Neural crest cell (in vitro differentiated cells): ENCODE measurements at places on chromosomes 6 and 20.
A peak's percentile ranks its signal among the peaks of the same experiment; 100 is the strongest.

GRCh38 chr6:129647044-129647443 lies 62.9 kb downstream of the ARHGAP18 start:
- DNase-seq, result no peak

DNA sequence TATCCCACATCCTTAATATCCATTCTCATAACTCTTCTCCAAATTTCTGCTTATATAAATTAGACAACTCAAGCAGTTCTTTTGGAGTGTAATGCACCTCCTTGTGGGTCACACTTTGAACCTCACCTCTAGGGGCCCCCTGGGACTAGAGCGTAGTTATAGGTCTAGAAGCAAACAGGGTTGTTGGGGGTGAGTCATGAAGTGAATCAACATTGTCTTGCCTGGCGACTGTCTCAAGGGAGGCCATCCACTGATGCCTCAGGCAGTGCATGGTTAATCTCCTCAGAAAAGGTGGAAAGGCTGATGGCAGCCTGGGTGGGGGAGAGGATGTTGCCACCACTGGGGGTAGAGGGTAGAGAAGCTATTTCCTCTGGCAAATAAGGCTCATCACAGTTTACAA lies 129.1 kb downstream of the TNFRSF21 start:
- no peak for DNase-seq

GRCh38 chr6:20688710-20689500 lies 154.6 kb downstream of the CDKAL1 start:
- no peak for DNase-seq

DNA sequence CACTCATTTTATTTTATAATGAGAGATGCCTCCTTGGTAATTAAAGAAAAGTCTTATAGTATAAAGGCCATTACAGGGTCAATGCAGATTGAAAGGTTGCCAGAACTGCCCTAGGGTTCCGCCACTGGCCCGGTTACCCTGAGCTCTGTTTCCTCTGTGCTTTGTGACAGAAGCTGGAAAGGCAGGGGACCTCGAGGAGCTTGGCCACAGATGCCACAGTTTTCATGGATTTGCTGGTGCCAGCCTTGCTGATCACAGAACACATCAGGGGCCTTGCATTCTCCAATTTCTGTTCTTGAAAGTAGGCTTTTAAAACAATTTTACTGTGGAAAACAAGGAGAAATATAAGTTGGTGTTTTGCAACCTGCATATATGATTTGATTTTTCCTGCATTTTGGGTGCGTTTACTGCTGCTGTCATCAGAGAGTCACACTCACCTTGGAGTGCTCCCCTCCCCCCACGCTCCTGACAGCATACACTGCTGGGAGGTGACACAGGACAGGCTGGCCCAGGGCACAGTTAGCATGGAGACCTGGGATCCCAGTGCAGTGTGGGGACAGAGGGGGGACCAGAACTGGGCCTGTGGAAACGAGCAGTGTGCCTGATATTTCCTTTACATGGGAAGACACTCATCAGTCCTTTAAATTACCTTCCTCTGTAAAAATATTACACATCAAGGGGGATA lies 142.8 kb downstream of the CFAP61 start:
- no peak for DNase-seq

GRCh38 chr6:12037798-12038197 lies 25.7 kb downstream of the HIVEP1 start:
- DNase-seq, result no peak

DNA sequence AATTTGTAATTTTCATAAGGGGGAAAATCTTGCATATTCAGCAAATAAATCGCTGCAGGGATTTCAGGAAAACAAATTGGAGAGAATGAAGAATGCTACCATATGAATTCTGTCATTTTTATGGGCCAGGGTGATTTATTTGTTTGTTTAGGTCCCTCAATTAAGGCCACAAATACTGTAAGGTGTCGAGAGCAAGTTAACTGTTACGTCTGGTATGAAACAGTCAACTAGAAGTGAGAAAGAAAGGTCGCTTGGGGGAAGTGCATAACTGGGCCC lies 166.9 kb upstream of the TSHZ2 start:
- no peak for DNase-seq

DNA sequence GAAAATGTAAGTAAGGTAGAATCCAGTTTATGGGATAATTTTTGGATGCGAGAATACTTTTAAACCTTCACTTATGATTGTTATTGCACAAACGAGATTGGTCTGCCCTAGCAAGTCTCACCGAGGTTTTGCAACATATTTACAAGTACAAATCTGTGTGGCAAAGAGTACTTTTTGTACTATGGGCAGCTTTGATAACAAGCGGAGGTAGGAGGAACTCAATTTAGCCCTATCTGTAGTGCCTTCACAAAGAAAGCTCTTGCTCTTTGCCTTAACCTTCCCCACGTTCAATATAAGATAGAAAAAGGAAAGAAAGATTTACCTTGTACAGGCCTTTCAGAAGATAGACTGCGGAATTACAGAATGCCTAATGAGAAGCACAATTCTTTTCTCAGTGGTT lies 77.5 kb upstream of the HIVEP1 start:
- no peak for DNase-seq

- no peak for DNase-seq
Observed at GRCh38 chr6:14273191-14273590, 155.6 kb downstream of the CD83 start.

- no peak for DNase-seq
Observed at GRCh38 chr20:1822564-1823449, 72.4 kb upstream of the SIRPA start.

DNA sequence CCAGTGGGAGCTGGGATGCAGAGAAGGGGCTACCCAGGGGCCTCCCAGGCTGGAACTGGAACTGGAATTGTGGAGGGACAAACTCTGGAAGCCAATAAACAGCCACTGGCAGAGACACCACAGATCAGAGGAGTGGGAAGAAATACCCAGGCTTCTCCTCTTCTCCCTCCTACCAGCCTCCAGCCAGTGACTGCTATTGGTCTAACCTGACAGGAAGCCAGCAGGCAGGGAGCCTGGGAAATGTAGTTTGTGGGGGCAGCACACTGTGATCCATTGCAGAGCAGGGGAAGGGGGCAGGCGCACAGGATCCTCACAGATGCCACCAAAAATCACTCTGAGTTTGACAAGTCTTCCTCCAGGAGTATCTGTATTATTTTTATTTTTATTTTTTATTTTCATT lies 12.1 kb upstream of the MLN start:
- DNase-seq, result peak; percentile 26

DNA sequence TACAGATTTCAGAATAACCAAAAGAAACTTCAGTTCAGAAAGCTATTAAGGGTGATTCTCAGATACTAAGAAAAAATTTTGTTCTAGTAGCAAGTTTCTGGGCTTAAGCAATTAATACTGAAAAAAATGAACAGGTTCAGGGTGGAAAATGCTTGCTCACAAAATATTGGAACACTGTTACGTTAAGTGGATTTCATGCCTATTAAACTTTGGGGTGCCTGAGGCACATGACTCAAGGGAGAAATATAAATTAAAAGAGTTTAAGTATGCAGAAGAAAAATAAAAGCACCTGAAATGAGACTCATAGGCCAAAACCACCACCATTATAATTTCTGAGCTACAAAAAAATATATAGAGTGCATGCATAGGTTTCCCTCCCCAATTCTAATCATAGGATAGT lies 32.3 kb upstream of the HSF2 start:
- no peak for DNase-seq

GRCh38 chr6:110233770-110234374 lies 53.6 kb downstream of the CDC40 start:
- no peak for DNase-seq

- DNase-seq, result no peak
Observed at GRCh38 chr20:40588891-40589290, 100.1 kb downstream of the MAFB start.

- no peak for DNase-seq
Observed at GRCh38 chr20:7933346-7933745, 6.9 kb downstream of the HAO1 start.

DNA sequence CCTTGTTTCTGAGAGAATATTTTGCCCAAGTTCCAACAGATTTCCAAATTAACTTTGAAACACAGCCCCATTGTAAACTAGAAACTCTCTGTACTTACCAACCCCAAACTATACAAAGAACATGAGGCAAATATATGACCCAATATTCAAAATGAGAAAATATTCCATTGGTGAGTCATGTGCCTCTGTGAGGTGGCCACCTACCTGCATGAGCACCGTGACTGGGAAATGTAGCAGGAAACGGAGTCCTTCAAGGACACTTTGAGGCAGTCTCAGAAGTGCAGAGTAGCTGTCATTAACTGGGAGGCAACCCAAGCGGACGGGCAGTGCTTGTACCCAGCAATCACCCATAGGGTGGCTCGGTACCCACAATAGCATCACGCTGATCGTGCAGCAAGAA lies 335.5 kb upstream of the NOX3 start:
- no peak for DNase-seq

GRCh38 chr6:124434421-124434820 lies 527.8 kb upstream of the RNF217 start:
- DNase-seq, result no peak

DNA sequence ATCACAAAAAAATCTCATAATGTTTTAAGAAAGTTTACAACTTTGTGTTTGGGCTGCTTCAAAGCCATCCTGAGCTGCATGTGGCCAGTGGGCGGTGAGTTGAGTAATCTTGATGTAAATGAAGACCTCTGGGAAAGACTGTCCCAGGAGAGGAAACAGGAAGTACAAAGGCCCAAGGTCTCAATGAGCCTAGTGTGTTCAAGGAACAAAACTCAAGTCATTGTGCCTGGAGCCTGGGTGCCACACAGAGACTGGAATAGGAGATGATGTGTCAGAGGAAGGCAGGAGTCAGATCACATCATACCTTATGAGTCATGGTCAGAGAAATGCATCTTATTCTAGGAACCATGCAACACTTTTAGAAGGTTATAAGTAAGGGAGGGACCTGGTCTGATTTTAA lies 51.5 kb downstream of the COL19A1 start:
- no peak for DNase-seq

GRCh38 chr20:49385465-49385864 lies 97.0 kb downstream of the KCNB1 start:
- DNase-seq, result no peak

DNA sequence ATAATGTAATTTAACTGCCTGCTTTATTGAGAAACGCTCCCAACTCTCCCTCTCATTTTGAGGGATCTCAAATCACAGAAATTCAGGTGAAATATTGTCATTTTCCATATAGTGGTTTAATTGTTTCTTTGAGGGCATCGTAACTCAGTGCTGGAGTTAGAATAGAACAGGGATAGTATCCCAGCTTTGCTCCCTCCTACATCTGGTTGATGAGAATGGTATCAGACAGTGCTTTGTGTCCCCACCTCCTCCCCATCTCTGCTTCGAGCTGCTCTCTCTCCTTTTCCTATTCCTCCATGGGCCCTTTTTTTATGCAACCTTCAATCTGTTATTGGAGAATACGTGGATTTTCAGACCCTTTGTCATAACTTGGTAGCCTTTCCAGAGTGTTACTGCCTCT lies 41.2 kb upstream of the REV3L start:
- DNase-seq, result no peak

- no peak for DNase-seq
Observed at GRCh38 chr20:58997141-58997770, 9.8 kb downstream of the CTSZ start.

DNA sequence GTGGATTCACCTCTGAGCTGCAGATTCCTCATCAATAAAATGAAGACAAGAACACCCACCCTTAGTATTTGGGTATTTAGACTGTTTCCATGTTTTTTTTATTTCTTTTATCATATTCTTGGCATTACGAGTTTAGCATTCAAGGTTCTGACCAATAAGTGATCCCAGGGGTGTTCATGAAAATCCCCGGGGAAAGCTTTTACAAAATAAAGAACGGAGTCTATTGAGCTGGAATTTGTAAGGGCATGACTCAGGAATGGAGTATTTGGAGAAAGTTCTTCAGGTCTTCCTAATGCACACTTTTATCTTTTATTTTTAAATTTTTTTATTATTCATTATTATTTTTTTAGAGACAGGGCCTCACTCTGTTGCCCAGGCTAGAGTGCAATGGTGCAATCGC lies 19.4 kb upstream of the TOX2 start:
- DNase-seq, result no peak

- no peak for DNase-seq
Observed at GRCh38 chr20:46810448-46811223, 84.0 kb upstream of the EYA2 start.

GRCh38 chr20:20019123-20019522 lies 2.0 kb downstream of the NAA20 start:
- no peak for DNase-seq

- DNase-seq, result no peak
Observed at GRCh38 chr6:12381587-12381986, 91.4 kb downstream of the EDN1 start.

DNA sequence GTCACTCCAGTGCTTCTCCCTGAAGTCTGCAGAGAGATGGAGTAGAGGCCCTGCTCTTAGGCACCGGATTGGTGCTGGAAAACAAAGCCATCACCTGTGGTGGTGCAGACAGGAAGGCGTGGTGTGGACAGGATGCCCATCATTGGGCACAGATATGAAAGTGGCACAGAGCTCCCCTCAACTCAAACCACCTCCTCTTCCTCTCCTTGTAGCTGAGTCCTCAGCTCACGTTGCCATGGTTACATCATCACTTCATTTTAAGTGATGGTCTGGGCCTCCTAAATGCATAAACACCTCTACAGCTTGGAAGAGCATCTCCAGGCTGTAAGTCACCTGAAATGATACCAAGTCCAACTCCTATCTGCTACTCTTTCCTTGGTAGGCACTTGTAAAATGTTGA lies 8.0 kb upstream of the RTF2 start:
- no peak for DNase-seq

DNA sequence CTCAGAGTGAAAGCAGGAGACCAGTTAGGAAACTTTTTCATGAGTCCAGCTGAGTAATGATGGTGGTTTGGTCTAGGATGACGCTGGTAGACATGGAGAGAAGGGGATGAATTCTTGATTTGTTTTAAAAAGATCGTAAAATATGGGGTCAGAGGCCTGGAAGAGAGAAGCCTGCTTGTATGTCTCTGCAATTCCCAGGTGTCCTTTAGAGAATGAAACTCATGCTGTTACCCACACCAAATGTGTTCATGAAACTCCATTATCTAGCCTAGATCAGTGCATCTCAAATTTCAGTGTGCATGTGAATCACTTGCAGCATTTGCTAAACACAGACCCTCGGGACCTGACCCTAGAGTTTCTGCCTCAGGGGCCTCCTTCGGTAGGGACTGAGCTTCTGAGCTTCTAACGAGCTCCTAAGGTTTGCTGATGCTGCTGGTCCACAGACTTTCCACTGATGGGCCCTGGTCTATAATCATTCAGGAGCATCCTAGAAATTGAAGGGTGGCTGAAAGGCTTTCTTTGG lies 302.0 kb upstream of the PLCB4 start:
- DNase-seq, result no peak

- no peak for DNase-seq
Observed at GRCh38 chr20:577167-577791, 32.8 kb downstream of the TCF15 start.

- no peak for DNase-seq
Observed at GRCh38 chr6:149891259-149891658, 6.7 kb downstream of the RAET1E start.

DNA sequence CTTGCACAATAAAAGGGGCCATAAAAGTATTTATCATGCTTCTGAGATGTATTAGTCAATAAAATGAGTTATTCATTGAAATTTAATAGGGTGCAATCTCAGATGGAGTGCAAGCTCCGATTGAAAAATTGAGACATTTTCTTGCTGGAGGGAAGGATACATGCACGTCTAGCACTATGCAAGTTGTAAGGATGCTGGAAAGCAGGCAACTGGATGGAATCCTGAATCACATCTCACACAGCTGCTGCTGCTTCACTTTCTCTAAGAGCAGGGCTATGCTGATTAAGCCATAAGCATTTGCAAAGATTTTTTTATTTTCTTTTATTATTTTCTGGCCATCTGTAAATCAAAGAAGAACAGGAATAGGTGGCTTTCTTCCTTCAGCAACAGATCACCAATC lies 308.8 kb upstream of the EPHA7 start:
- DNase-seq, result no peak

- no peak for DNase-seq
Observed at GRCh38 chr6:79241228-79241627, 6.7 kb upstream of the HMGN3 start.
